Left forelimb (tissue), 1 donor: ENCODE measurements at places on chromosomes 2 and 18.
A peak's percentile ranks its signal among the peaks of the same experiment; 100 is the strongest.

GRCh38 chr2:219266886-219267285 lies 12.3 kb upstream of the DNAJB2 start:
- no peak for DNase-seq

GRCh38 chr2:143058851-143059250 lies 70.4 kb upstream of the ARHGAP15 start:
- DNase-seq = no peak

DNA sequence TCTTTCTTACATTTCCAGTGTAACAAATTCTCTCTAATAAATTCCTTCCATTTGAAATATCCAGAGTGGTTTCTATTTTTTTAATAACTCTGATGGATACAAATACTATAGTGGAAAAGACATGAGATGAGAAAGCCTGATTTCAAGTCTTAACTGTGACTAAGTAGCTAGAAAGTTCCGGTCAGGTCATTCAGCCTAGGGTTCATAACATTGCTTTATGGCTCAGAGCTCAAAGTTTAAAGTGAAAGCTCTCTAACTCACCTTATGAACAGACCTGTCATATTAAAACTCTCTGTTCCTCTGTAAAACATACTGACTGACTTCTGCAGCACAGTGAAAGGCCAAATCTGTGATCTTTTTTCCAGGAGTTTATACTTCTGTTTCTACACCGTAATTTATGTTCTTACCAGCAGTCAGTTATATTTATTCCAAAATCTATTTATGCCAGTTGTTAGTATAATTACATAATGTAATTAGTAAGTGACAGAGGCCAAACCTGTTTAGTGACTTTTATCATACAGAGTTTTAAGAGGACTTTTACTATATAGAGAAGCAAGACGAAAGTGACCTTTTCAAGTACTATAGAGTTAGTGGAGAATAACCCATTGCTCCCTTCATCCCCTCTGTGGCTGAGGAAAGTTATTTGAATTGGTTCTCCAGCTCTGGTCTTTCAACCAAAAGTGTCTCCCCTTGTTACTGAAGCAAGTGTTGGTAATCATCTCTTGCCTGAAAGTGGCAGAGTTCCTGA lies 118.8 kb upstream of the PDE1A start:
- DNase-seq = no peak

- no peak for DNase-seq
Observed at GRCh38 chr2:150007815-150008430, 420.3 kb upstream of the MMADHC start.

GRCh38 chr2:120842456-120843439 lies 107.1 kb downstream of the GLI2 start:
- no peak for DNase-seq

- DNase-seq = no peak
Observed at GRCh38 chr2:195815083-195815482, 158.1 kb downstream of the SLC39A10 start.

DNA sequence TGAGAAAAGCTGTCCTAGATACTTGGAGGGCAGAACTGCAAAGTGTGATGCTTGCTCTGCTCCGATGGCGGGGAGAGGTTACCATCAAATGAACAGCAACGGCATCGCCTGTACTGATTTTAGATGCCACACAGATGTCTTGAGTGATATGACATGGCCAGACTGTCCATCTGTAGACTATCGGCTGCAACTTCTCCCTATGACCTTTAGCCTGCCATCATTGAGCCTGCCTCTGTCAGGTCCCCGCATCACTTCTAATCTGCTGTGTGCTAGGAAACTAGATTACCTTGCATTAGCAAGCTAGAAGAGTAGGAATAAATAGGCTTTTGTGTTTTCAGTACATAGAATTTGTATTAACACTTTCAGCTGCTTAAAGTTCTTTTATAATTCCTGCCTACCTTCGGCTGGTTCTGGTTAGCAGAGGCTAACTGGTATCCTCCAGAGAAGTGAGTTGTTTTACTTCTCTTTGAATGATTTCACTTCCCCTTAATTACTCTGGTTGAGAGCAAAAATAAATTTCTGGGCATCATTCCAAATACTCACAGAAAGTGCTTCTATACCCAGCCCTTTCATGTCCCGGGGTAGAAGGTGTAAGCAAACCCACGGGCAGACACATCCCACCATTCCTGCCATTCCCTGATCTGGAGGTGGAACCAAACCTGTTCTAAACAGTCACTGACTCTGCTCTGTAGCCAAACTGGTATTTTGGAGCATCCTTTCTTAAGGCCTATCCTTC lies 24.0 kb downstream of the GAREM2 start:
- DNase-seq = no peak

DNA sequence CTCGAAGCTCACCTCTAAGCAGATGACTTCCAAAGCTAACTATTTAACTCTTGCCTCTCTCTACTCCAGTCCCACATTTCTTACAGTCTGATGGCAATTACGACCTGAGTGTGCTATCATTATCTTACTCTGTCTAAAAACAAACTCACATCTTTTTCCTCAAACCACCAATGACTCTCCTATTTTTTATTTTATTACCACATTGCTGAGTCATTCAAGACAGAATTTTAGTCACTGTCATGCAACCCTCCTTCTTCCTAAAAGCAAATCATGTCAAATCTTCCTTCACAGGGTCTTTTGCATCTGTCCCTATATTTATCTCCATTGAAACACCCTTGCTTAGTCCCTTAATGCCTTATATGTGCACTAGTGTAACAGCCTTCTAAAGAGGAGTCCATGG lies 34.6 kb upstream of the C2orf15 start:
- DNase-seq = no peak

GRCh38 chr18:35481960-35482366 lies 15.8 kb downstream of the INO80C start:
- DNase-seq = no peak

DNA sequence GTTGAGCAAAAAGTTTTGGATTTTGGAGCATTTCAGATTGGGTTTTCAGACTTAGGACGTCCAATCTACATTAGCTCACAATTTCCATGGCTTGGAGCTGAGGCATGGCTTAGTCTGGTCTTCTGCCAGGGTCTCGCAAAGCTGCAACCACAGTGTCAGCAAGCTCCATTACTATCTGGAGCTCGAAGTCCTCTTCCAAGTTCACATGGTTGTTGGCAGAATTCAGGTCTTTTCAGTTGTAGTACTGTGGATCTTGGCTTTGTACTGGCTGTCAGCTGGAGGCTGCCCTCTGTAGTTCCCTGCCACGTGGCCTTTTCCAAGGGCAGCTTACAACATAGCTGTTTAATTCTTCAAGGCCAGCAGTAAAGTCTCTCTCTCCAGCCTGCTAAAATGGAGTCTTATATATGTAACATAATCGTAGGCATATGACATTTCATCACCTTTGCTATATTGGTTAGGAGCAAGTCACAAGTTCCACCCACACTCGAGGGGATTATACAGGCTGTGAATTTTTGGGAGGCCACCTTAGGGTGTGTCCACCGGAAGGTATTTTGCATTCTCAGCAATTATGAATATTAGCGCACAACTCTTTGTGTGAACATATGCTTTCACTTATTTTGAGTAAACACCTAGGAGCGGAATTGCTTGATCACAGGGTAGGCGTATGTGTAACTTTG lies 41.5 kb upstream of the EPC2 start:
- no peak for DNase-seq

DNA sequence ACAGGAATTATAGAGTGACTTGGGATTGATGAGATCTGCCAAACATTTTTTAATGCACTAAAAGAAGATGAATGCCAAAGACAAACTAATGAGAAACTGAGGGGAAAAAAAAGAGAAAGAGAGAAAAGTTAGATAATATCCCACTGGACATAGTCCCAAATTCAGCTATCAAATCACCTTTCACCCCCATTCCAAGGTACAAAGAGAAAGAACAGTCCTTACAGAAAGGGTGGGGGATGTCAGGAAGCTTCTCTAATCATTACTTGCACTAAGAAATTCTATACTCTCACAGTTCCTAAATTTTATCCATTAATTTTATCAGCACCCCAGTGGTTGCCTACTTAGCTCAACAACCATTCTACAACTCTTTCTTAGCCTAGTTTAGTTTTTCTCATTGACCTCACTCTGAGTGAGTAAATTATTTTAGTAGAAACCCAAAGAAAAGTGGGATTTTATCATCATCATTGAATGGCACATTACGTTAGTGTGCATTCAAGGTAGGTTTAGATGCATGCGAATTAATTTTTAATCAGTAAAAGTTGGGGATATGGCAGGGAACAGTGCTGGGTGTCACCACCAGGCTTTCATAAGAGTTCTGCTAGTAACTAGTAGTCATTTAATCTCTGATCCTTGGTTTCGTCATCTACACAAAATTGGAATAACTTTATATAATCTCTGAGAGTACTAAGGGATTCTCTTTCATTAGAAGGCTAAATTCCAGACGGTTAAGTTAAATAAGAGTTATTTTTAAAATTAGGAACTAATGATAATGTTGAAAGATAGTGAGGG lies 85.3 kb upstream of the CYTIP start:
- no peak for DNase-seq

DNA sequence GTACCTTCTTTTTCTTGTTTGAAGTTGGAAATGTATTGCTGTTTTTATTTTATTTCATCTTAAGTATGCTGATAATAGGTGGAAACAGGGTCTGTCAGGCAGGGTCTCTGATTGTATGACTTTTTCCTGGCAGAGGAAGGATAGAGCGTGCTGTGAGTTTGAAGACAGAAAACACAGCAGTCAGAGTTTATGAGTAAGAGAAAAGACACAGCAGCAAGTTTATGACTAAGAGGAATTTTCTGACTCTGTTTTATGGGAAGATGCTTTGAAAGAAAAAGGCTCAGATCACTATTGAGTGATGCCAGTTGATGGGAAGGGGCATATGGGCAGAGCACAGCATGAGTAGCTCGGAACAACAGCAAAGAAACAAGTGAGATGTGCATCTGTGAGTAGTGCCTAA lies 379.1 kb downstream of the MEIS1 start:
- DNase-seq = no peak

GRCh38 chr2:200469708-200470211 lies 40.1 kb downstream of the KCTD18 start:
- DNase-seq = no peak

GRCh38 chr2:46998551-46998950 lies 82.9 kb upstream of the MCFD2 start:
- no peak for DNase-seq

- DNase-seq = no peak
Observed at GRCh38 chr2:236254001-236254400, 10.2 kb downstream of the ASB18 start.

GRCh38 chr2:200609028-200609614 lies 23.3 kb downstream of the AOX1 start:
- no peak for DNase-seq

GRCh38 chr2:9549420-9549819 lies 6.2 kb downstream of the ADAM17 start:
- no peak for DNase-seq

GRCh38 chr18:44358402-44358801 lies 322.3 kb upstream of the SETBP1 start:
- no peak for DNase-seq

- no peak for DNase-seq
Observed at GRCh38 chr18:77127769-77128671, 4.6 kb downstream of the MBP start.

DNA sequence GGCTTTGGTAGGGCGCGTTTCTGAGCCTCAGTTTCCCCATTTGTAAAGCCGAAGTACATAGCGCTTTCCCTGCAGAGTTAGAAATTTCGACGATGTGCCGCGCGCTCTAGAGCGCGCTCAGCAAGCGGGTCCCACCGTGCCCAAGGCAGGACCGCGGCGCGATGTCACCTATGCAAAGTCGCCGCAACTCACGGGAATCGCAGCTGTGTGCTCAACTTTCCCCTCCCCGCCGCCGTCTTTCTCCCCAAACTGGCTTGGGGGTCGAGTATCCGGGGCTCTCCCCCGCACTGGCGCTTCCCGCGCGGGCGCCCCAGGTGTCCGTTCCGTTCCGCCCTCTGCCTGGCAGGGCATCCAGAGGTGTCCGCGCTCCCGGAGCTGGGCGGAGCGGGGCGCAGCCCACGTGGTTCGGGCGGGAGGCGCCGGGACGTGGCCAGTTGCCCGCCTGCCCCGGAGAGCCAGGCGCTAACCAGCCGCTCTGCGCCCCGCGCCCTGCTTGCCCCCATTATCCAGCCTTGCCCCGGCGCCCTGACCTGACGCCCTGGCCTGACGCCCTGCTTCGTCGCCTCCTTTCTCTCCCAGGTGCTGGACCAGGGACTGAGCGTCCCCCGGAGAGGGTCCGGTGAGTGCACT lies at the start of gene MLPH:
Gene MLPH, plus strand, starts transcription at position 433 of the 630 bp plus-strand sequence. CDS start 6,176 bp downstream, outside the sequence.
- DNase-seq = peak; percentile 64

DNA sequence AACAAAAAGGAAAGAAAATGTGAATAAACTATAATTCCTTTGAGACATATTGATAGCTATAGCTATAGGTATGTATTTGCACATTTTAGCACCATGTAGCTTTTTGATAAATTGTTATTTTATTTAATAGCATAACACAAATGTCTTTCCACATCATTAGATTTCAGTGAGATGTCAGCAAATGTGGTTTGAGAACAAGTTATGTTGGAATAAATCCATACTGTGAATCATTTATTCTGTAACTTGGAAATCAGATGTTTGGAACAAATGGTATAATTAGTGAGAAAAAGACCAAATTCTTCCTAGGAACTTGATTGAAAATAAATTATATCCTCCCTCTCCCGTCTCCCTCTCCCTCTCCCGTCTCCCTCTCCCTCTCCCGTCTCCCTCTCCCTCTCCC lies 62.8 kb downstream of the NABP1 start:
- no peak for DNase-seq

DNA sequence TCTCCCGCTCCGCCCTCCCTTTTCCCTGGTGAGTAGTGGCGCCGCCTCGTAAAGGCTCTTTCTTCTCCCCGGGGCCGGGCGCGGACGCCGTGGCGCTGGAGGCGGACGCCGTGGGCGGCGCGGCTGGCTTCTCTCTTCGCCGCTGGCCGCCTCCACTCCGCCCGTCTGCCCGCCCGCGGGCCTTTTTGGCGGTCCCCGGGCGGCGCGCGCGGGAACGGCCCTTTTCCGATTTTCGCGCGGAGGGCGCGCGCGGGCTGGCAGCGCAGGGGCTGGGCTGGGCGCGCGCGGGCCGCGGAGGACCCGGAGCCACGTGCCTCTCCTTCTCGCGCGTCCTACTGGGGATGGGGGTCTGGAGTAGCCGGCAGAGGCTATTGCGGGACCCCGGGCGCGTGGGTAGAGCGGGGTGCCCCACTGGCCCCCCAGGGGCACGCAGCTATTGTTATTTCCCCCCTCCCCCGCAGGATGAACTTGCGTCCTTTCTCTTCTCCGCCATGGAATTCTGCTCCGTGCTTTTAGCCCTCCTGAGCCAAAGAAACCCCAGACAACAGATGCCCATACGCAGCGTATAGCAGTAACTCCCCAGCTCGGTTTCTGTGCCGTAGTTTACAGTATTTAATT lies 472 bp downstream of the SLC20A1 start:
- DNase-seq = peak; percentile 74

DNA sequence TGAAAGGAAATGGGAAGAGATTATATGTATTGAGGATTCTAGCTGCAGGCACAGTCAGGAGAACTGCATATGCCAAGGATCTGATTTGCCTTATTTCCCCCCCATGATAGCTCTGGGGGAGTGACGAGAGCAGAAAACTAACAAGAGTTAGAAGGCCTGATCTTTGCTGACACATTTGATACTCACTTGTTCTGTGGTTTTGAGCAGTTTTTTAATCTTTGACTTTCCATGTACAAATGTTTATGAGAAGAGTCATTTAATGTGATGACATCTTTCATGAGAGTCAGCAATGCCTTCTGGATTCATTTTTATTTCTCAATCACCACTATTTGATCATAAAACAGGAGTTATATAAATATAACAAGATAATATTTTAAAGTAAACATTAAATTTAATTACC lies 12.7 kb upstream of the SERPINB7 start:
- no peak for DNase-seq

- no peak for DNase-seq
Observed at GRCh38 chr2:20525041-20526035, 78.5 kb downstream of the RHOB start.
